ENCODE measurements at places on chromosomes 7 and 10.
A peak's percentile ranks its signal among the peaks of the same experiment; 100 is the strongest.

DNA sequence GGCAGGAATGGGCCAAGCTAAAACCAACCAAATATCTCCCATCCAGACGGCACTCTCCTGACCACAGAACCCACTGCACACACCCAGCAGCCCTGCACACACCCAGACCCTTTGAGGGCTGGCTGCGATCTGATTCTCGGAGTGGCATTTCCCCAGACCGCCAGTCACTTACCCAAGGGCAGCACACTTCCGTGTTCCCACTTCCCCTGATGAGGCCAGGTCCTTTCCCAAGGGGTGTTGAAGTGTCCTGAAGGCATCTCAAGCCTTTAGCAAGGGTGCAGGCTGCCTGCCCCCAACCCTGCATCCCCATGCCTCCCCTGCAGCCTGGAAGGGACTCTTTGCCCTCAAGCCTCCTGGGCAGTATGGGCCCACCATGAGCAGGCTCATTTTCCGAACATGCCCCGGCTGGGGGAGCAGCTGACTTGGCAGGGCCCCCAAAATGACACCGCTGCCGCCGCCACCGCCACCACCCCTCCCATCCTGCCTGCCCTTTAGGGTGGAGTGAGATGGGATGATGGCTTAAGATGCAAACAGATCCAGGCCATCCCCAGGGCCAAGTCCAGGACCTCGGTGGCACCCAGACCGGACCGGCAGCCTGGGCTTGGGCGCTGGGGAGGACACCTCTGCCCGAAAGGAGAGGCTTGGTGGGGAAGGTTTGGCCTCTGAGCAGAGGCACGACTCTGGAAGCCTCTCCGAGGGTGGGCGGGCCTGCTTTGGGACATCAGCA lies 159.8 kb downstream of the NRF1 start:
- DNase-seq: no peak

- DNase-seq: no peak
Measured at GRCh38 chr7:117780832-117781231, 92.4 kb downstream of the CTTNBP2 start.

GRCh38 chr10:116112232-116113231 lies 160.5 kb downstream of the GFRA1 start:
- no peak for DNase-seq

DNA sequence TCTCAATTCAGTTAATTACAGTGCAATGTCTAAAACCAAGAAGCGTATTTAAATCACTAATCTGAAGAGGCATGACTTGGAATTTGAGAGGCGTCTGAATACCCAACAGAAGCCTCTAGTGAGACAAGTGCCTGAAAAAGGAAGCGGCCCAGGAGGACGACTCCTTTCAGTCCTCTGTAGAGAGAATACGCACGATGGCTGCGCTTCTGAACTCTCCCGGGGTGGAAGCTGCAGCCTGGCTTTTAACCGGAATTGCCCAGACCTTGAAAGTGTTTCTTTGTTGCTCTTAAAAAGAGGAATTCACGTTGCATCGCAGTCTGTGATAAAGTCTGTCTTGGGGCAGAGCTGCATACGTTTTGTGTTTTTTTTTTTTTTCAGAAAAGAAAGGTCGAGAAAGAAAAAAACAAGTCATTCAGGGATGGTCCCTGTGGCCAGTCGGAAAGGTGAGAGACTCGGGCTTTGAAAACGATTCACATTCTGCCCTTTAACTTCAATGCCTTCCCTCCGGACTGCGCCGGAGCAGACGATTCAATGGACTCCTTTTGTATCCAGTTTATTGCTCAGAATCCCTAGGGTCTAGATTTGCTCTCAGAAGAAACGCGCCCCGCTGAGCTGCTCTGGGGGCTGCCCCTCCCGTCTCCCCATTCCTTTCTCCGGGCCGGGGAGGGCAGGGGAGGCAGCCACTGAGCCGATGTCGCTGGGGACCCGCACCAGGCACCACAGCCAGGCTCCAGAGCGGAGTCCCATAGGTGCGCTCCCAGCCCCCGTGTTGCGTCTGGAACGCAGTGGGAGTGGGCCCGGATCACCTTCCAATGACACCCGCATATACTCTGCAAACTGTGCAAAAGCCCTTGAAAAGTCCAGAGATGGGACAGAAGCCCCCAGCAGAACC lies 994 bp upstream of the PTF1A start:
- no peak for DNase-seq

- DNase-seq: no peak
Measured at GRCh38 chr10:126375299-126375698, 13.0 kb downstream of the ADAM12 start.

- DNase-seq: no peak
Measured at GRCh38 chr7:75715864-75716263, 22.9 kb downstream of the HIP1 start.

- no peak for DNase-seq
Measured at GRCh38 chr7:69826283-69826682, 228.0 kb downstream of the AUTS2 start.

- DNase-seq: no peak
Measured at GRCh38 chr10:115950320-115950719, 322.7 kb downstream of the GFRA1 start.

DNA sequence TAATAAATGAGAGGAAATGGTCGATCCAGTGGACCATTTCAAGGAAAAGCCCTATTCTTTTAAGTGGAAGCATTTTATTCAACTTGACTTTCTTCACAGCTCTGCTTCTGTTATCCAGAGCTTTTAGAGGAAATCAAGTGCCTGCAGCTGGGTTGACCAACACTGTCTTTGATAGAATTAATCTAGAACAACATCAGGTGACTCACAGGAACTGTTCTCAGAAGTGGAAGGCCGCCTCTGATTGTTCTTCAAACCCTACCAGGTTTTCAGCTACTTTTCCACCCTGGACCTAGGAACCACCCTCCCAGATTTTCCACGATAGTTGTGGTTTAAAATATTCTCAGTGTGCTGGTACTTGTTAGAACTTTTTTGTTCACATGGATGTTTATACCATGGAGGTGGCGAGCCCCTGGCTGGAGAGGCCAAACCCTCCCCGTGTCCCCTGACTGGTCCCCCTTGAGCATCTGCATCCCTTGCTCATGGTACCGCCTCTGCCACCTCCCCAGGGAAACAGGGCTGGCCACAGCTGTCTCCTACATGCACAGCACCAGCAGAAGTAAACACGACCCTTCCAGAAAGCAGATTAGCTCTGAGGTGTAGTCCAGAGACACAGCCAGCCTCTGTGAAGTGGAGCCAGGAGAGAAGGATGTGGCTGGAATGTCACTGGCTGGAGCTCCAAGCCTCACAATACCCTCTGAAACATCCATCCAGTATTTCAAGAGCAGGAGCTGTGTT lies 293.3 kb downstream of the USP6NL start:
- DNase-seq: no peak

- no peak for DNase-seq
Measured at GRCh38 chr7:604884-605531, 85.4 kb upstream of the PDGFA start.

- DNase-seq: peak; percentile 4
Measured at GRCh38 chr10:101291331-101292193, 62.3 kb upstream of the LBX1 start.

- DNase-seq: no peak
Measured at GRCh38 chr7:20012100-20012499, 205.1 kb downstream of the MACC1 start.

GRCh38 chr7:68562323-68562899 lies 1035.9 kb upstream of the AUTS2 start:
- DNase-seq: no peak

GRCh38 chr7:46448478-46448877 lies 527.4 kb upstream of the IGFBP3 start:
- DNase-seq: no peak

GRCh38 chr10:59102394-59102793 lies 74.0 kb upstream of the PHYHIPL start:
- DNase-seq: no peak

DNA sequence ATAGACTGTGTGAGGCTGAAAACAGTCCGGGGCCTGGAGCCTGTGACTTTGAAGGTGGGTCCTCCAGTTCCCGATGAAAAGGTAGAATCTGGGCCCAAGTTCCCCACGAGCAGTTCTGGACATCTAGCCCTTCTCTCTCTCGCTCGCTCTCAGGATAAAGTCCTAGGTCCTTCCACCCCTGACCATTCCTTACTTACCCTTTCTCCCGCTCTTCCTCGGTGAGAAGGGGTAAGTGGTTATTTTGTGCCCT lies 713 bp downstream of the IMMP2L start:
- no peak for DNase-seq

DNA sequence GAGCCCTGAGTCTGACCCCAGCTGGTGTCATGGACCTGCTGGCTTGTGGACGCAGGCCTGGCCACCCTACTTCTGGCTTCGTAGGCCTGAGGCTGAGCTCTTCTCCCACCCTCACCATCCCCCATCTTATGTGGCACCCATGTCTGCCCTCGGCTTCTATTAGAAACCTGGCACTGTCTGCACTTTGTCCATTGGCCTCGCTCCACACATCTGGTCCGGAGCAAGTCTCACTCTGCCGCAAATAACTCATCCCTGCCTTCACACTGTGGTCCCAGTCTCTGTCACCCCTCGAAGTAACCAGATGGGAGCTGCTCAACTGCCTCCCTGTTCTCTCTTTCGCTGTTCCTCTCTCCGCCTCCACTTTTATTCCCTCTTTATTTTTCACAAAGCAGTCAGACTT lies 78.6 kb downstream of the TRRAP start:
- DNase-seq: no peak

DNA sequence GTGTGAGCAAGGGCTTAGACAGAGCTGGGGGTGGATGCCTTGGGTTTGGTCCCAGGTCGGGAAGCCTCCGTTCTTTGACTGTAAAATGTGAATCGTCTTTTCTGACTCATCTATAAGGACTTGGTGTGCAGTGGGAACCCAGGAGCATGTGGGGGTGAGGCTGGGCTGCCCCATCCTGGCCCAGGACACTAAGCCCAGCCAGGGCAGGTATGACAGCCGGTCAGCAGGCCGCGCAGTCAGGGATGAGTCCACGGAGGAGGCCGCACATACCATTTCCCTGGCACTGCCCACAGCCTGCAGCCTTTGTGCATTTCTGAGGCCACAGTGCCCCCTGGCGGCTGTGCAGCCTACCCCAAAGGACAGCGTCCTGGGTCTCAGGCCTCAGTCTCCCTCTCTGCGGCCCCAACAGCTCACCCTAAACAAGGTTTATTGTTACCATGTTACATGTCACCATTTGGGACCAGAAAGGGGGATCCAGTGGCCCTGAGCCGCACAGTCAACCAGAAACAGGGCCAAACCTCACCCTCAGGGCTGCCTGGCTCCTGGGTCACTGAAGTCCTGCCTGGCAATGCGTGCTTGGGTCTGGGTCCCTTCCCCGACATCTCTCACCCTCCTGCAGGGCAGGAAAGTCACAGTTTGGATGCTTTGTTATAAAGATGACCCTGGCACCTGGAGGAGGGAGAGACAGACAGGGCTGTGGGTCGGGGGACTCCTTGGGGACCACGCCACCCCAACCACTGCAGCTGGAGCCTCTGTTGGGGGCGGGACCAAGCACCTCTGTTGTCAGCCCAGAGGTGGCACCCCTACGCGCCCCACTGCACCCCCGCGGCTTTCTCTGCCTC lies 14.4 kb upstream of the SH2B2 start:
- DNase-seq: peak; percentile 6

GRCh38 chr7:69814421-69814962 lies 216.2 kb downstream of the AUTS2 start:
- DNase-seq: peak; percentile 28

DNA sequence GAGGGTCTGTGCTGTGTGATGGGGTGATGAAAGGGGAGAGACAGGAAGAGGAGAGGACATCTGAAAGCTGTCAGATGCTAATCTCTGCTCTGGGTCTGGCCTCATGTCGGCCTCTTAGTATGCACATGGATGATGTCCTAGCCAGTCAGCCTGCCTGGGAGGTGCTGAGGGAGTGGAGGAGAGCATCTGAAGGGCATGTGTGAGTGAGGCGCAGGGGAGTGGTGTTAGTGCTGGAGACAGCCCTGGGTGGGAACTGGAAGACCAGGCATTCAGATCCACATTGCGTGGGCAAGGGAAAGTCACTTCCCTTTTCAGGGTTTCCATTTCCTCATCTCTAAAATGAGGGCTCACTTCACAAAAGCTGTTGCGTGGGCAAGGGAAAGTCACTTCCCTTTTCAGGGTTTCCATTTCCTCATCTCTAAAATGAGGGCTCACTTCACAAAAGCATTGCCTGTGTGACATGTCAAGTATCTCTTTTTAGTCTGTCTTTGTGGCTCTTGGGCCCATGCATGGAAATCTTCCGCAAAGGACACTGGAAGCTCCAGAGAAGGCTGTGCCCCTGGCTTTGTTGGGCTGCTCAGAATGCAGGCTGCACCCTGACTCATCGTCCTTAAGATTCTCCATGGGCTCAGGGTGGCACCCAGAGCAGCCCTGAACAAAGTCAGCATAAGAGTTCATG lies 10.0 kb downstream of the SFTPD start:
- DNase-seq: no peak

- no peak for DNase-seq
Measured at GRCh38 chr10:7481368-7481765, 70.5 kb upstream of the SFMBT2 start.
